ENCODE measurements at places on chromosomes 5 and 9. TPM values are rescaled to one million over a fixed set of nuclear protein-coding genes. Genes with fewer than 3 reads are reported as not detected.

TMC1 gene
- polyA plus RNA-seq = 0.55 TPM

ANKRD18A gene
- not detected for polyA plus RNA-seq

TMEM141 gene
- polyA plus RNA-seq = 33.1 TPM

- H3K27me3 ChIP-seq = no peaks in the 10 kb centered on the region
- H3K36me3 ChIP-seq = peaks cover 40% of the 10 kb centered on the region
- DNase-seq = peak; percentile 49
- H3K4me3 ChIP-seq = no peak overlapping the region
- peaks cover 19% of the 10 kb centered on the region for H3K4me1 ChIP-seq
Observed at GRCh38 chr5:6638236-6638635, 5.0 kb downstream of the SRD5A1 start.

DNA sequence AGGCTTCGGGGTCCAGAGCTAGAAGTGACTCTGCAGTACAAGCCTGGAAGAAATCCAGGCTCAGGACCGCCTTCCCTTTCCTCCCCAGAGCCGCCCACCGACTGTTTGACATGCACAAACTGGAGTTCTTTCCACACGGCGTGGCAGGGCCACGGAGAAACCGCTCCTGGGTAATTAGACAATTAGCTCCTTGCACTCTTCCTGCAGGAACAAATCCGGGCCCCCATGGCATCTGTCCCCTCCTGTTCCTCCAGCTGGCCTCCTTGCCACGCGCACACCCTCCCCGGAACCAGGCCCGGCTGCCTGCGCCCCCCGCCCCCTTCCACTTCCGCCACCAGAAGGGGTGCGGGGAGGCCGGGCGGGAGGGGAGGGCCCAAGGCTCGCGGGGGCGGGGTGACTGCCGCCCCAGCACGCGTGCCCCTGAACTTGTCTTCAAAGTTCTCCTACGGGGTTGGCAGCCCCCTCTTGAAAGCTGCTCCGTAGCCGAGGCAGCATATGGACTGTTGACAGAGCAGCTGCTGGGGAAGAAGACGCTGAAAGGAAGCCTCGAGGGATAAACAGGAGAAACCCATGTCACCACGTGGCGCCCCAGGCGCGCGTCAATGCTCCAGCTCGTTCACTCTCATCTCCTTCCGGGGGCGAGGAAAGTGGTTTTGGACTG lies 74.3 kb downstream of the SEC61B start:
- no peak overlapping the region for H3K4me3 ChIP-seq
- no peaks in the 10 kb centered on the region for H3K36me3 ChIP-seq
- no peaks in the 10 kb centered on the region for H3K27me3 ChIP-seq
- no peaks in the 10 kb centered on the region for H3K4me1 ChIP-seq
- DNase-seq = no peak

DNA sequence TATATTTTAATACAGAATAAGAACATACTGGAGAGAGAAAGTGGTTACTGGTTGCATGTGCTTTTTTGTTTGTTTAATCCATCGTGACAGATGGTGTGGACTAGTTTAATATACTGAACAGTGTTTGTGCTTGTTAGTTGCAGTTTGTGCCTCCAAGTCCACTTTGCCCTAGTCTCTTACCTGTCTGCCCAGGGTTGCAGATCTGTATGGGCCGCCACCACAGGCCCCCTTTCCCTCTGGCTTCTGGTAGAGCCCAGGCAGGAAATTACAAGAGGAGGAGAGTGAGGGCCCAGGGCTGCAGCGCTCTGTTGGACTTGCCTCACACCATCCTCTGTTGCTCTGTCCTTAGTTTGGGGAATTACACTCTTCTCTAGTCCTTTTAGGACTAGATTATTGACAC lies 166.4 kb downstream of the KDM4C start:
- DNase-seq = no peak
- no peak overlapping the region for H3K27ac ChIP-seq
- no peaks in the 10 kb centered on the region for H3K27me3 ChIP-seq
- peaks cover 3% of the 10 kb centered on the region for H3K4me1 ChIP-seq
- no peaks in the 10 kb centered on the region for H3K36me3 ChIP-seq

DNA sequence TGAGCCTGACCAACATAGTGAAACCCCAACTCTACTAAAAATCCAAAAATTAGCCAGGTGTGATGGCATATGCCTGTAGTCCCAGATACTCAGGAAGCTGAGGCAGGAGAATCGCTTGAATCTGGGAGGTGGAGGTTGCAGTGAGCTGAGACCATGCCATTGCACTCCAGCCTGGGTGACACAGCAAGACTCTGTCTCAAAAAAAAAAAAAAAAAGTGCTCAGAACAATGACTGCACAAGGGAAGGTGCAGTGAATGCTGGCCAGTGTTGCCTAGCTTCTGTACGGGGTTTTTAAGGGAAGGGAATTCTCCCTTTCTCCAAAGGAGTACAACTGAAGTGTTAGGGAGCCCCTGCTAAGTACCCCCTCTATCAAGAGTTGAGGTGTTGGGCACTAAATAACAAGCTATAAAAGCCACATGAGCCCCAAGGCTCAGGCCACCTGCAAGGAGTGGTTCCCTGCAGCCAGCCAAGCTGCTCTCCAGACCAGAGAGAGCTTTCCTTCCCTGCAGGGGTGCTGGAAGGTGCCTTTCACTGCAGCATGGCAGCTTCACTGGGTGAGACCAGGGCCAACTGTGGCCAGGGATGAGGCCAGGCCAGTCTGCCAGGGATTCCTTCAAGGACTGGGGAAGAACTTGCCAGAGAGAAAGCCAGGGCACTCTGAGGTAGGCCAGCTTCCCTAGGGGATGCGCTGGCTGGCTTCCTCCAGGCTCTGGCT lies 14.8 kb downstream of the GADD45G start:
- H3K4me3 ChIP-seq = no peak overlapping the region
- H3K27ac ChIP-seq = no peak overlapping the region
- no peak for DNase-seq

DNA sequence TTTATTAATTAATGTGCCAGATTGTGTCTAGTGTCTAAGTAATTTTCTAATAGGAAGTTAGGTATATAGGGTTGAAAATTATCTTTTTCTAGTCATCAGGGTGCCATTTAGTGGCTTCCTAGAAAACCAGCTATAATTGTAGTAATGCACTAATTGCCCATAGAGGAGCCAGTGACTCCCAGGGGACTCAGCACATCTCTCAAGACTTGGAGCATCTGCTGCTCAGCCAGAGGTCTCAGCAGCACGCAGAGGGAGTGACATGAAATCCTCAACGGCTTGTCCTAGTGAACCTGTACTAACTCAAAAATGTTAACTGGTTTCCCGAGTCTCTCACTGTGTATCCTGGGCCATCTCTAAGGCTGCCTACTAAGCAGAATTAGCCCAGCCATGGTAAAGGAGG lies 78.2 kb upstream of the MAN2A1 start:
- DNase-seq = no peak
- no peaks in the 10 kb centered on the region for H3K4me1 ChIP-seq
- H3K36me3 ChIP-seq = no peaks in the 10 kb centered on the region
- H3K27me3 ChIP-seq = no peaks in the 10 kb centered on the region

DNA sequence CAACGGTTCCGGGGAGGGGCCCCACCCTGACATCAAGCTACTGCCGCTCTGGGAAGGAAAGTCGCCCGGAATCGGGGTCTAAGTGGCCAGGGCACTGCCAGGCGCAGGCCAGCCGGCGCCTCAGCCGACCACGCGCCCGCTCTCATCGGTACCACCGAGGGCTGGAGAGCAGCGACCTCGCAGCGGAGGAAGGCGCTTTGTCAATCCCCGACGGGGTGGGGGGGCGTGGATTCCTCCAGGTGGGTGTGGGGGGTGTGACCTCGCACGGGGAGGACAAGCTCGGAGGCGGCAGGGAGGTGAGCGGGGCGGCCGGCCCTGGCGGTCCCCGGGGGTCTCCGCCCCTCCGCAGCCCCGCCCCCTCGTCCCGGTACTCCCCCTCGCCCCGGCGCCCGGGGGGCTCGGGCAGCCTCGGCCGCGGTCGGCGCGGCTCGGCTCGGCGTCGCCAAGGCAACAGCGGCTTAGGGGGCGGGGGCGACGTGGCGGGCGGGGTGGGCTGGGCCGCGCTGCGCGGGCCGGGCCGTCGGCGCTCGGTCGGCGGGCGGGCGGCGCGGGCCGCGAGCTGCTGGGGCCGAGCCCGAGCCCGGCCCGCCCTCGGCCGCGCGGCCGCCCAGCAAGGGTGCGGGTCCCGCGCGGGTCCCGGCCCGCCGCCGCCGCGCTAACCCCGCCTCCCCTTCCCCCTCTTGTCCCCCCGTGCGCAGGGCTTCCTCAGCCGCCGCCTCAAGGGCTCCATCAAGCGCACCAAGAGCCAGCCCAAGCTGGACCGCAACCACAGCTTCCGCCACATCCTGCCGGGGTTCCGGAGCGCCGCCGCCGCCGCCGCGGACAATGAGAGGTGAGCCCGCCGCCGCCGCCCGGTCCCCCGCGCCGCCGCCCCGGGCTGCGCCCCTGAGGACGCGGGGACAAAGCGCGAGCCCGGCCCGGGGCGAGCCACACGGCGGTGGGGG lies 47.5 kb downstream of the DAB2IP start:
- no peak overlapping the region for H3K27ac ChIP-seq
- no peaks in the 10 kb centered on the region for H3K36me3 ChIP-seq
- H3K4me1 ChIP-seq = peaks cover 17% of the 10 kb centered on the region
- H3K4me3 ChIP-seq = no peak overlapping the region
- peaks cover 41% of the 10 kb centered on the region for H3K27me3 ChIP-seq

DNA sequence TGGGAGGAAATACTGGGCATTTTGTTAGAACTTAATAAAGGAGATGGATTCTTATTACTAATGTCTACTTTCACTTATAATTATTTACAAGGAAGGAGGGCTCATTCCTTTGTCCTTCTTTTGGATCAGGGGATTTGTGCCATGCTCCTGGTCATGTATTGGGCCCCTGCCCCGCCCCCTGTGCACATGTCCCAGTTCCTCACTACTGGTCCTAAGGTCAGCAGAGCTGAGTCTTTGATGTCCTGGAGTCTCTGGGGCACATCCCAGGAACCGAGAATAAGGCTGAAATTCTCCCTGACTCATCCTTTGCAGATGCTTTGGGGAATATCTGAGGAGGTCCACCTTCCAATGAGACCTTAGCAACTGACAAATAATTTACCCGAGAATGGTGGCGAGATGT lies 19.6 kb upstream of the TIFAB start:
- H3K27ac ChIP-seq = no peak overlapping the region
- no peak overlapping the region for H3K4me3 ChIP-seq
- DNase-seq = no peak
- no peaks in the 10 kb centered on the region for H3K4me1 ChIP-seq

DNA sequence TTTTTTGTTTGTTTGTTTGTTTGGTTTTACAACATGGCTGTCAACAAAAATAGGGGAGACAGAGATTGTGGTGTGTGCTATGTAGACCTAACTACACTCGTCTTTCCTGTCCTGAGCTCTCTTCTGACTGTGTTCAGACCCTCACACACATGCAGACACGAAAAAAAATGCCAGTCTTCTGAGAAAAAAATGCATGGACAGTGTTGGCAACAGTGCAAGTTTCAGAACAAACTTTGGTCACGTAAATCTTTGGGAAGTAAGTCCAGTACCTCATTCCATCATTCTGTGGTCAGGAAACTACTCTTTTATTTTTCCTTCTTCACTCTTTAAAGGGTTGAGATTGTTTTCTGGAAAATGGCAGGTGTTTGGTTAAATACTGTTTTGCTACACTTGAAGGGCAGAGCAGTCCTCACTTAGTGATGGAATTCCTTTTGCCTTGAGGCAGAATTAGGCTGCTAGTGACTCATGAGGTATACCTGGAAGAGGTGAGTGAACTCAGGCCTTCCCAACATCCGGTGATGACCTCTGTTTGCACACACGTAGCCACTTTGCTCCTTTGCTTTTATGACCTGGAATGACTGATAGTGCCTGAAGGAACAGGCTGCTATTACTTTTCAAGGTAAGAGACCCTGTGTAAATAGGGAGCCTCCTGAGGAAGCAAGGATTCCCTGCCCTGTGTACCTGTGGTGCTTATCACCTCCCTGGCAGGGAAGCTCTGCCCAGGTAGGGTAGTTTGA lies 81.6 kb upstream of the TNFAIP8 start:
- peak; percentile 13 for DNase-seq
- H3K36me3 ChIP-seq = no peaks in the 10 kb centered on the region
- H3K27me3 ChIP-seq = no peaks in the 10 kb centered on the region

Data from CD14-positive monocyte (primary cell).